GM04503 (cell line): ENCODE measurements at places on chromosomes 13 and 19.

DNA sequence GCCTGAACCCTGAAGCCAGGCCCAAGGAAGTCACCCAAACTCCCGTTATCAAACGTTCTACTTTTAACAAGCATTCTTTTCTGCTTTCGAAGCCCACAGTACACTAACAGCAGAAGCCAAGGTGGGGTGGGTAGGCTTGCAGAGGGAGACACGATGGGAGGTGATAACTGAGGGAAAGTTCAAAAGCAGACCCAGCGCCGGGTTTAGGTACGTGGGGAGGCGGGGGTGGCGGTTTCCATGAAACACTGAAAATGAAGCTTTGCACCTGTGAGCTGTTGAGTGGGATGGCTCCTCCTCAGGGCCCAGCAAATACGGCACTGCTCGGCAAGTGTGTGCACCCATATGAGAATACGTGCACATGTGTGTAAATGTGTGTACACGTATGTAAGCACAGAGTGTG lies 49.8 kb downstream of the KLF2 start:
- DNase-seq = no peak

- DNase-seq = peak; percentile 28
Measured at GRCh38 chr13:26440111-26440510, 117.4 kb upstream of the WASF3 start.

GRCh38 chr19:41957161-41957837 lies 1.8 kb downstream of the RABAC1 start:
- no peak for DNase-seq

DNA sequence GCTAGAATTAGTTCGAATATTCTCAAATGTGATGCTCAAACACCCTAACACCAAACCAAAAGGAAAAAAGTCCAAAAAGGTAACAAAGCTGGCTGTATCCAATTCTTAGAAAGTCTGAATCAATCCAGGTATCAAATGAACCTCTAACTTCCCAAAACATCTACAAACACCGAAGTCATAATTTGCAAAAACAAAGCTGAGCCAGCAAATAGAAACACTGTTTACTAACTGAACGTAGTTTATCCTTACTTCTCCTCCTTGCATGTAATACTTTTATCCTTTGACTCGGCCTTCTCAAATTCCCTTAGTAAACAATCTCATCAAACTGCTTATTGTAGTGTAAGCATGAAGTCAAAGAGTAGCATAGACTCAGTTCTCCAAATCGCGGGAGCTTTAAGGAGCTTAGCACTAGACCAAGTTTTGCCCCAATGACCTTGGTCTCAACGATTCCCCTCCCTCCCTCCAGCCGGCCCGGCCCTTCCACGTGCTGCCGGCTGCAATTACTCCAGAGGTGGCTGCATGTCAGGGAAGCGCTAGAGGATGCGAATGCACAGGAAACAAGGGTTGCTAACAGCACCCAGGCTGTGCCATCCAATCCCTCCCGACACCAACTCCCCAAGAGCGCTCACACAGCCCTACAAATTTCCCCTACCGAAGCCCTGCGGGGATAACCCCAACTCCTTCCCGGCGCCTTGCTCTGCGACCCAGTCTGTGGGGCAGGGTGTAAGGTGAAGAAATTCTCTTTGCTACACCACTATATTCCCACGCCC lies 693 bp downstream of the XPO4 start:
- peak; percentile 3 for DNase-seq

- no peak for DNase-seq
Measured at GRCh38 chr13:99860745-99861144, 110.8 kb downstream of the ZIC5 start.

- DNase-seq = no peak
Measured at GRCh38 chr19:15672580-15673175, at the start of gene CYP4F12. Gene CYP4F12, plus strand, starts transcription at chr19:15673087. Its CDS starts 443 bp downstream, at chr19:15673530.

GRCh38 chr19:6393983-6394412 lies 1.0 kb upstream of the GTF2F1 start:
- DNase-seq = no peak

DNA sequence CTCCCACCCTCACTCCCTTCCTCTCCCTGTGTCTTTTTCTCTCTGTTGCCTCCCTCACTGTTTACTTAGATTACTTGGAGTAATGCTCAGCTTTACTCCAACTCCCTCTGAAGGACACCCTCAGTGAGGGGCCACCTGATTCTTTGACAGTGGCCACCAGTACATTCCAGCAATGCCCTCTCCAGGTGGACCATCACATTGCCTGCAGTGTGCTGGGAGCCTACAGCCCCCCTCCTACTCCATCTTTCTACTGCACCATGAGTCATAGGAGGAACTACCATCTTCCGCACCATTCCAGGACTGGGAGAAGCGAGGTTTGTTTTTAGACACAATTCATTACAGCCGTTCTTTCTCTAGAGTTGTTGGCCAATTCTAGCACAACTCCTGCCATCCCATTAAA lies 96.6 kb upstream of the POSTN start:
- DNase-seq = no peak

DNA sequence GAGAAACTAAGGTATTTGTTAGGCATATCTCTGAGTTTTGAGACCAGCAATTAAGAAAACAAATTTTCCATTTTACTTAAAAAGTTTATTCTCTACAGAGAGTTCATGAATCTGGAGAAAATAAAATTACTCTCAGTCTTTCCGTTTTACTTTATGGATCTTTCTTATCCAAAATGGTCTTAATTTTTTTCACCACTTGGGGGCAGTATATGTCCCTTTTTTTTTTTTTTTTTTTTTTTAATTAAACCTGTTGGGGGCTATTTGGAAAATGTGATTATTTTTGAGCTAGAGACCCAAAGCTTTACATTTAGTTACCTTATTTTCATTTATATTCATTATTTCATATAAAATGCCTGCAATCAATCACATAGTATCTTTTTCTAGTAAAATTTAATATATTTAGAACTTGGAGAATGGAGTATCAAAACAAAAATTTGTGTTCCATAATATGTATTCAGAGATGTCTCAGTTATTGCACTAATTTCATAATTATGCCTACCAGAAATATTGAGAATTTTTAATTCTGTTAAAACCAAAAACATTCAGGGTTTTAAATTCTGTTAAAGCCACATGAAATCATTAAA lies 27.1 kb downstream of the PIBF1 start:
- DNase-seq = no peak

DNA sequence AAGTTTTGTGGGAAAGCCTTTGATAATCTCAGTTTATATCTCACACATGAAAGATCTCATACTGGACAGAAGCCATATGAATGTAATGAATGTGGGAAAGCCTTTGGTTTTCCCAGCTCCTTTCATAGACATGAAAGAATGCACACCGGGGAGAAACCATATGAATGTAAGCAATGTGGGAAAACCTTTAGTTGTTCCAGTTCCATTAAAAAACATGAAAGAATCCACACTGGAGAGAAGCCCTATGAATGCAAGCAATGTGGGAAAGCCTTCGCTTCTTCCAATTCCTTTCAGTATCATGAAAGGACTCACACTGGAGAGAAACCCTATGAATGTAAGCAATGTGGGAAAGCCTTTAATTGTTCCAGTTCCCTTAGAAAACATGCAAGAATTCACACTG lies 54.8 kb downstream of the ZNF627 start:
- no peak for DNase-seq

- no peak for DNase-seq
Measured at GRCh38 chr19:51440846-51441409, 17.3 kb downstream of the SIGLEC8 start.

- DNase-seq = no peak
Measured at GRCh38 chr13:114027046-114027715, 53.3 kb upstream of the C13orf46 start.

DNA sequence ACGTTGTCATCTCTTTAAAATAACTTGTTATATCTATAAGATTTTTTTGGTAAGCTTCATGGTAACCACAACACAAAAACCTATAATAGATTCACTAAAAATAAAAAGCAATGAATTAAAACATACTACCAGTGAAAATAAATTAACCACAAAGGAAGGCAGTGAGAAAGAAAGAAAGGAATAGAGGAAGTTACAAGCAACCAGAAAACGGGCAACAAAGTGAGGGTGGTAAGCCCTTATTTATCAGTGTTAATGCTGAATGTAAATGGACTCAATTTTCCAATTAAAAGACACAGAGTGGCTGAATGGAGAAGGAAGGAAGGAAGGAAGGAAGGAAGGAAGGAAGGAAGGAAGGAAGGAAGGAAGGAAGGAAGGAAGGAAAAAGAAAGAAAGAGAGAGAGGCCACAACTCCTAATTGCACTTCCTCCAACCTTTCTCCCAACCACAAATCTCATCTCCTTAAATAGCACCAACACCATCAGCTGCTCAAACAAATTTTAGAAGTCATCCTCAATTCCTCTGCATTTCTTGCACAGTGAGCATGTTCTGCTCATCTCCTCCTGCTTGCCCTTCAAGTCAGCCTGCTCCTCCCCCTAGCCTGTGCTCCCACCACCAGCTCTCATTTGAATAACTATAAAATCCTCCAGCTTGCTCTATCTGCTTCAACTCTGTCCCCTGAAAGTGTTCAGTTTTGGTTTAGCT lies 48.6 kb downstream of the CCNA1 start:
- no peak for DNase-seq

- DNase-seq = no peak
Measured at GRCh38 chr19:45340899-45341453, 426 bp downstream of the KLC3 start.

GRCh38 chr19:12912571-12912970 lies 6.5 kb downstream of the SYCE2 start:
- no peak for DNase-seq

DNA sequence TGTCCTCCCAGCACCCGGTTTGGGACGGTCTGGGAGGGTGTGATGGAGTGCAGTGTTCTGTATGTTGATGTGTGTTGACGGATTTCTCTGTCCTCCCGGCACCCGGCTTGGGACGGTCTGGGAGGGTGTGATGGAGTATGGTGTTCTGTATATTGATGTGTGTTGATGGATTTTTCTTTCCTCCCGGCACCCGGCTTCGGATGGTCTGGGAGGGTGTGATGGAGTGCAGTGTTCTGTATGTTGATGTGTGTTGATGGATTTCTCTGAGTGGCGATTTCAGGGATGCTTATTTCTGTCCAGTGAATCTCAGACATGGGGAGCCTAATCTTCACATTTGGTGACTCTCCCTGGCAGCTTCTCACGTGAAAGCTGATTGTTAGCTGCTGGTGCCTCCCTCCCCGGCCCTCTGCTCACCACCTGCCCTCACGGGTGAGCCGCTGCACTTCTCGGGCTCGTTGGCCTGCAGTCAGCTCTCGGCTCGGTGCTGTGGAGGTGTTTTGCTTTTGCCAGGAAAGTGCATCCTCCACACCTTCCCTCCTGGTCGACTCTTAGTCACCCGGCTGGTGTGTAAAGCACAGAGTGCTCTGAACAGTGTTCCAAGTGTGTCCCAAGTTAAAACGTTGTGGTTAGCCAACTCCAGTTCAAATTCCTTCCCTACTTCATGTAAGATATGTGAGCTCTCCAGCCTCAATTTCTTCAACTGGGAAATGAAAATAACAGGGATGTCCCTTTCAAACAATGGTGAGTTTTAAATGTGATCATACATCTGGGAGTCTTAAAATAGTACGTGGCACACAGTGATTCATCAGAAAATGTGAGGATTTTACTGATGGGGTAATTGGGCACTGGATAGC lies 54.6 kb downstream of the ATP11A start:
- DNase-seq = peak; percentile 32

DNA sequence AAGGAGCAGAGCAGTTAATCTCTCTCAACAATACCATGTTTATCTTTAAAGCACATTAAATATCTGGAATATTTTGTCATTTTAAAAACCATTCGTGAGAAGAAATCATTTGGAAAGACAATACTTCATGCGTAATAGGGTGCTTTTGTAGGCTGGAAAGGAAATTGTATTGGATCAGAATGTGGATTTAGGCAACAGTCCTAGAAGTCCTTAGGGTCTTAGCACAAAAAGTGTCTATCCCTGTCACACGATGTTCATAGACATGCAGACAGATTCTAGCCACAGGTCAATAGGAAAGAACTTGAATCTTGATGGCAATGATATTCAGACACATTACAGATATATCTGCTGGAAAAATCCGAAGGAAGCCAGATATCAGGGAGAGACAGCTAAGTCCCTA lies 156.0 kb downstream of the KCTD12 start:
- no peak for DNase-seq

GRCh38 chr19:18414504-18415177 lies 4.6 kb upstream of the SSBP4 start:
- DNase-seq = no peak

- DNase-seq = peak; percentile 50
Measured at GRCh38 chr19:3852614-3853254, 16.1 kb downstream of the ZFR2 start.

DNA sequence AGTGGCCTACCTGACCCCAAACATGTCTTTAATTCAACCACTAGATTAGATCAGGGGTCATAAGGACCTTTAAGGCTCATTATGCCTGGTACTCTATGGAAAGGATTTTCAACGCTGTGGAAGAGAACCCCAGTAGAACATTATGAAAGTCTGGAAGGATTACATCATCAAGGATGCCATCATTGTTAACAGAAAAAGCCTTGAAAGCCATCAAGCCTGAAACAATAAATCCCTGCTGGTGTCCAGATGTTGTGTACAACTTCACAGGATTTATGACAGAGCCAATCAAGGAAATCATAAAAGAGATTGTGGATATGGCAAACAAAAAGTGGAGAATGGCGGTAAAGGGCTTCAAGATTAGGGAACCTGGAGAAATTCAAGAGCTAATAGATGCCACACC lies 59.7 kb downstream of the NAA16 start:
- DNase-seq = no peak

GRCh38 chr13:49298903-49299605 lies 51.3 kb downstream of the CDADC1 start:
- DNase-seq = no peak

GRCh38 chr13:59754411-59754810 lies 409.3 kb downstream of the DIAPH3 start:
- DNase-seq = no peak

DNA sequence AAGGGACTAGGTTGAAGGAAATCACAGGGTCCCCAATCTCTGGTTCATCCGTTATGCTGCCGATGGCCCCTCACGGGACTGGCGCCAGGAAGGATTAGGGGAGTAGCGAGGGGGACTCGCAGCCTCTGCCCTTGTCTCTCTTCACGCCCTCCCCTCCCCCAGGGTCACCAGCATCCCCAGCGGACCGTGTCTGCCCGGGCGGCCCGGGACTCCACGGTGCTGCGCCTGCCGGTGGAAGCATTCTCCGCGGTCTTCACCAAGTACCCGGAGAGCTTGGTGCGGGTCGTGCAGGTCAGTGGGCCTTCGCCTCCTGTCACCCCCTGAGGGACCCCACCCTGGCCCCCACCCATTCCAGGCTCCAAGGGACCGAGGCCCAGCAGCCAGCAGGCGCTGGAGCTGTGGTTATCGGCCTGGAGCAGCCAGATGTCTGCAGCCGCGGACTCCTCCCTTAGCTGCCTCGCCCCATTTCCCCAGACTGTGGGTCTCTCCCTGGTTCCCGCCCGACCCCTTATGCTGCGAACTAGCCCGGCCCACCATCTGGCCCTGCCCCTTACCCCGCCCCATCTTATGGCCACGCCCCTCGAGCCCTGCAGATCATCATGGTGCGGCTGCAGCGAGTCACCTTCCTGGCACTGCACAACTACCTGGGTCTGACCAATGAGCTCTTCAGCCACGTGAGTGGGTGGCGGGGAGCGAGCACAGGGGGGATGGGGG lies 5.4 kb downstream of the PNPLA6 start:
- DNase-seq = no peak
